Effector memory CD4-positive, alpha-beta T cell (primary cell): ENCODE measurements at places on chromosomes 5 and 9.

DNA sequence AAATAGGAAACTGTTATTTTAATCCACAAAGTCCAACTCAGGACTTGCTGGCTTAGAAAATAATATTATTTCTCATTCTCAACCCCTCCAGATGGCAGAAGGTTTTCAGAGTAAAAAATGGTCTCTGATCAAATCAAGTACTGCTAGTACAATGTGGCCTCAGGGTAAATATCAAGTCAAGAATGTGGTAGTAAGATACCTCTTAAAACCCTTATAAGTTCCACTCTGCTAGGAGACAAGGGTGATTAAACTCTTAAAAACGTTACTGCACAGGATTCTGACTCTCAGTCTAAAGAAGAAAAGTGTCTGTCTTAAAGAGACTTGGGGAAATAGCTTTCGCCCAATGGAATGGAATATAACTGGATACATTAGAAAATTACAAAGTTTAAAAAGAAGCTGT is 120.8 kb upstream of the PDE4D start:
- DNase-seq = no peak

GRCh38 chr5:115389799-115390382 is 93.4 kb upstream of the CCDC112 start:
- DNase-seq = no peak

- no peak for DNase-seq
Measured at GRCh38 chr9:124555043-124555442, 47.8 kb upstream of the NR5A1 start.

GRCh38 chr5:51559339-51559738 is 176.1 kb downstream of the ISL1 start:
- no peak for DNase-seq

GRCh38 chr5:131786036-131786435 is 10.8 kb downstream of the FNIP1 start:
- DNase-seq = no peak

- DNase-seq = no peak
Measured at GRCh38 chr5:64330728-64331231, 165.1 kb downstream of the RNF180 start.

DNA sequence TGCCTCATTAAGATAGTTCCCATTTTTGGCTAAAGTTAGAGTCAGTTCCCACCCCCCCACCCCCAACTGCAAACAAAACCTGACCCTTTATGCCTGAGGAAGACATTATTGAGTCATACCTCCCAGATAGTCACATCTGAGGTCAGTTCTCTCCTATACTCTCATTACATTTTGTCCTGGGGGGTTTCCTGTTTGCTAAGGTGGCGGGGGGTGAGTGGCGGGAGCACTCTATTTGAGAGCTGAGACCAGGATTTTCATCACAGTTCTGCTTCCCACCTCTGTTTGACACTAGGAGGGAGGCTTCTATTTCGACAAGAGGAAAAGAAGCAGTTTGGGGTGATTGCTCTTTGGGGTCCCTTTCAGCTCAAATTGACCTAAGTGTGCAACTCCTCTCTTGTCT is 59.4 kb upstream of the ICE1 start:
- DNase-seq = no peak

GRCh38 chr5:27008604-27009539 is 29.5 kb downstream of the CDH9 start:
- no peak for DNase-seq

DNA sequence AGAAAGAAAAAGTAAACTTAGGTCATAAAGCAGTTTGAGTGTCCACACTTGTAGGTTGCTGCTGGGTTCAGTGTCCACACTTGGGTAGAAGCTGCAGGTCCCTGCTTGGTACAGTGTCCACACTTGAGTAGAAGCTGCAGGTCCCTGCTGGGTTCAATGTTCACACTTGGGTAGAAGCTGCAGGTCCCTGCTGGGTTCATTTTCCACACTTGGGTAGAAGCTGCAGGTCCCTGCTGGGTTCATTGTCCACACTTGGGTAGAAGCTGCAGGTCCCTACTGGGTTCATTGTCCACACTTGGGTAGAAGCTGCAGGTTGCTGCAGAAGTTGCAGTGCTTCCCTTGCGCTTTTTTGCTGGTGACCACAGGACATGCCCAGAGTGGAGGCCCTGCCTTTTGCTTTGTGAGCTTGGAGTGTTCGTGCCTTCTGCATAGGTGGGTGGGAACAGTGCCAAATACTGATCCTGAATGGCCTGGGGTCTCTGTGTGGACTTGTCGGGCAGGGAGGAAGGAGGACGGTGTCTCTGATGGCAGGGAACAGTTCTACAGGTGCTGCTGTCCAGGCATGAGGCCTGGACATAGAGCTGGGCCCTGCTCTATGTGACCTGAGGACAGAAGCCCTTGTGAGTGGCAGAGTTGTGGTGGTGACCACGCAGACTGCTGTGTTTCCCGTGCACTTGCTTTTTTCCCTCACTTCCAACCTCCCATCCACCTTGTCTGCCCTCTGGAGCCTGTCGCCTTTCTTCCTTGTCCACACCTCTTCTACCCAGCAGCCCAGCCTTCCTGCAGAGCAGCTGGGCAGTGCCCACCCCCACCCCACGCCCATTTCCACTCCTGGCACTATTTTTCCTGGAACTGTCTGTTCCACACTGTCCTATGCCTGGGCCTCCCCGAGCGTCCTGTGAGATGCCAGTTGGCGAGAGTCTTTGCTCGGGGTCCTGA is 120.8 kb downstream of the EHMT1 start:
- DNase-seq = no peak

DNA sequence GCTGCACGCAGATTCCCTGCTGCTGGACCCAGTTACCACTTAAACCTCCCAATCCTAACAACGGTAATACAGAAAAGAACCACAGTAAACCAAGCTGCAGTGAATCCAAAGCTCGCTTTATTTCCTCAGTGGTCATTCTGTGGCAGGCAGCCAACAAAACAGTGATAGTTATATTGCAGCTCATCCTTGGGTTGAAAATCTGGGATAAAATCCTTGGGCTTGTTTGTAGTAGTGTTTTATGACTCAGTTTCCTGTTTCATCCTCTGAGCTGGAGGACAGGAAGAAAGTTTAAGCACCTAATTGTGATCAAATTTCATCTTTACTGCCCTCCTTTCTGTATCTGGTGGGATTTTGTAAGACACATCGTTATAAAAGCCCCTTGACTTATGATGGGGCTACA is 31.4 kb downstream of the HMGCR start:
- no peak for DNase-seq

DNA sequence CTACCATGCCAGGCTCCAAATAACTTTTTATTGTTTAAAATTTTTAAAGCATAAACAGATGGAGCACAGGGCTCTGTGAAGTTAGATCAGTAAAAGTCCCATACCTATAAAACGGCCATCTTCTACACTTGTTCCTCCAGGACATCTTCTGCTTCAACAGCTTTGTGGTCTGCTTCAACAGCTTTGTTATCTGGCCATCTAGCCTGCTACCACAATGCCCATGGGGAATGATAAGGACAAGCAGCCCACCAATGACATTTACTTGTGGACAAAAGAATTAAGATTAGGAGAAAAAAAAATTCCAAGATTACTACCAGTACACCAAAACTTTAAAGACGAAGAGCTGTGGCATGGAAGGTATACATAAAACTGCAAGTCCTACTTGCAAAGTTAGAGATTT is 2.2 kb upstream of the VPS13A start:
- DNase-seq = no peak

GRCh38 chr5:157219491-157220271 is 39.0 kb downstream of the ITK start:
- no peak for DNase-seq

DNA sequence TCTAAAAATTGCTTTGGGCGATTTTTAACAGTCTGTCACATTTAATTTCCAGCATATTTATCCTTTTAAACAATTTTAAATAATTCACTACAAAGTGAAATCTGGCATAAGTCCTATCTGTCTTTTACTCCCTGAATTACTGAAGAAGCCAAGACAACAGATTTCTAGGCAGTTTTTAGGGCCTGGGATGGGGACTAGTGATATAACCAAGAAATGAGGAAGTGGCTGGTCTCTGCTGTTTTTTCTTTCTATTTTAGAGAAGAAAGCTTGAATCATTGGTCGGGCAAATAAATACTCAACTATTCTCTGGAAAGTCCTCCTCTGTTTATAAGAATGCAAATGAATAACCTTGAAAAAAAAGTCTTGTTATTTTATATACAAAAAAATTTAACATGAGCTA is 79.7 kb upstream of the SSBP2 start:
- no peak for DNase-seq

GRCh38 chr5:137933491-137933911 is 44.2 kb downstream of the PKD2L2 start:
- DNase-seq = no peak

DNA sequence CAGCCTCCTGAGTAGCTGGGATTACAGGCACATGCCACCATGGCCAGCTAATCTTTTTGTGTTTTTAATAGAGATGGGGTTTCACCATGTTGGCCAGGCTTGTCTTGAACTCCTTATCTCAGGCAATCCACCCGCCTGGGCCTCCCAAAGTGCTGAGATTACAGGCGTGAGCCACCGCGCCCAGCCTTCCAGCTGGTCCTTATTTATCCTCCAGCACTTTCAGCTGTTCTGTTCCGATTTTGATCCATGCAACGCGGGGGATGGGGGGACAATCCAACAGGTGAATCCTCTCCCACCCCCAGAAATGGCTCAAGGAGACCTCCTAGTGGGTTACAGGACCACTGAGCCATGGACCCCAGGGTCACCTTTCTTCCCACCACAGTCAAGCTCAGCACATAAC is 14.7 kb upstream of the CDKN2AIPNL start:
- no peak for DNase-seq

GRCh38 chr5:89573345-89573744 is 690.4 kb upstream of the MEF2C start:
- no peak for DNase-seq

DNA sequence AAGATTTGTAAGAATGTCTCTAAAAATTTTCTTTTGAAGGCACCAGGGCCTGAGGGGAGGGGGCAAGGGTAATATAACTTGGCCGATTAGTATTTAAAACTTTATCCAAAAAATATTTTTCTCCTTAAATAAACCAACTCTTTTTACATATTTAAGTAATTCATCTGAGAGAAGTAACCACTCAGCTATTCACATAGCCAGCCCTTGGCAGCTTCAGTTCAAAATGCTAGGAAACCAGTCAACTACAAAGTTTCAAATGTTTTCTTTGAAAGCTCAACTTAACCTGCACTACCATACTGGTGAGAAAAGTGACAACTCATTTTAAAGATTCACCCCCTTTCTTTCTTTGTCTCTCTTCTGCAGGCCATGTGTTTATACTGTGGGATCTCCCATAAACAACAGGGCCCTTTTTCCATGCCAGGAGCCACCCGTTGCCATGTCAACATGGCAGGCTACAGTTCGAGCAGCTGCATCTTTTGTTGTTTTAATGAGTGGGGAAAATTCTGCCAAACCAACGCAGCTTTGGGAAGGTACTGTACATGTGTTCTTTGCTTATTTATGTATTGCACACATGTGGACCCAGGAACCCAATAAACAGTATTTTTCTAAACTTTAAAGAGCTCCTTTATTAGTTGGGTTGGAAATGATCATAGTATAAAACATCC is 46.3 kb downstream of the AOPEP start:
- no peak for DNase-seq

- DNase-seq = no peak
Measured at GRCh38 chr5:117594166-117594565, 1019.5 kb upstream of the SEMA6A start.

DNA sequence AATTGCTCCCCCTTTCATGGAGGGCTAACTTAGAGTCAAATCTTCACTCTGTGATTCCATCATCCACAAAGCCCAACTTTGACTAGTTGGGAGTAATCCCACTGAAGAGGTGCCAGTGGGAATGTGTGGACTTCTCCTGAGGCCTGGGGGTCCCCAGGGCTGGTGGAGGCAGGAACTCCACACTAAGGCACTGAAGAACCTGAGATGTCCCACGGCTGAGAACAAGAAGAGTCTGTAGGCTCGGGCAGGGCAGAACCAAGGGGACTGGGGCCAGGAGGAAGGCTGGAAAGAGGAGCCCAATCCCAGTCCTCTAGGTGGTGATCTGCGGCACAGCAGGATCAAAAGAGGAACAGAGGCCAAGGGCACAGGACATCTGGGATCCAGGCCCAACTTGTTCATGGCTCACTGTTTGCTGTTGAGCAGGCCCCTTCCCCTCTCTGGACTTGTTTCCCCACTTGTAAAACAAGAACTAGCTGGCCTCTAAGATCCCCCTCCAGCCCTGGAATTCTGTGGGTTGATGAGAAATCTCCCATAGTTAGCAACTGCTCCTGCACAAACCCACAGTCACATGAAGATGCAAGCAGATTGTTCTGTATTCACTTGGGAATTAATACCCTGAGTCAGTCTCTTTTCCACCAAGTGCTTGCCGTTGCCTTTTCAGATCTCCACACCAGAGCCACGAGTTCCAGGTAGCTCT is 32.7 kb upstream of the ALDH1B1 start:
- DNase-seq = no peak

DNA sequence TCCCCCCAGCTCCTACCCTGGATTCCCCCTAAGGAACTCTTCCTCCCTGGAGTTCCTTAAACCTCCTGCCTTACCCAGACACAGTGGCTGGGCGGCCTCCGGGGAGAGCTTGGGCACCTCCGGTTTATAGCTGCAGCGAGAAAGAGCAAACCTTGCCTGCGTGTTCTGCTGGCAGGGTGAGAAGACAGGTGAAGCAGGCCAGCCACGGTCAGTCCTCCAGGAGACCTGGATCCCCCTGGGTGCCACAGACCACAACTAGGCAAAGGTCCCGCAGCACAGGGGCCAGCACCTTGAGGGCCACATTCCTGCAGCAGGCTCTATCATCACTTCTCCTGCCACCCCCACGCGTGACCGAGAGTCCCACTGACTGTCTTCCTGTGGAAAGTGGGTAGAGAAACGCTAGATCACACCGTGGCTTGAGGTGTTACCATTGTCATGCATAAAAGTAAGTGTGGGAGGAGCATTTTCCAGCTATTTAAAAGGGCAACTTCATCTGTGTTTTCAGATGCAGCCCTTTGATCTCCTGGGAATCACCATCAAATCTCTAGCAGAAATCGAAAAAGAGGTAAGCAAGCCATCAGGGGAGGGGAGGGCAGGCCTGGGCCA is 130.2 kb upstream of the LMX1B start:
- no peak for DNase-seq

- DNase-seq = no peak
Measured at GRCh38 chr5:1793966-1794900, 5.4 kb downstream of the MRPL36 start.

DNA sequence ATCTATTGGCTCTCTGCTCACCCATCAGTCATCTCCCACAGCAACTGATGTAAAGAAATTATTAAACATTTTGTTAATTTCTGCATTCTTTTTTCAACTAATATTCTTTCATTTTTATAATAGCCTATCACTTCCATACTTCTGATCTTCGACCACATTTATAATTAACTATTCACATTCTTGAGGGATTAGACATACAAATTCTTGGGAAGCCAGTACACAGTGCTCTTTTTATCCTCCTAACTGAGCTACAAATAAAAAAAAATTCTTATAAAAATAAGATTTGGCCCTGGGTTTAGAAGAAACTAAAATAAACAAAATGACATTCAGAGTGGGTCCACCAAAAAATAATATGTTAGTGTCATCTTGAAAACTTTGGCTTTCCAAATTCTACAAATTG is 103.7 kb upstream of the ITGA1 start:
- DNase-seq = no peak
